ENCODE measurements at places on chromosomes 5 and 9.
A peak's percentile ranks its signal among the peaks of the same experiment; 100 is the strongest.

GRCh38 chr5:77232574-77233358 lies 22.3 kb downstream of the PDE8B start:
- DNase-seq, result no peak

- DNase-seq, result no peak
These were observed 461.5 kb downstream of the ANXA1 start for GRCh38 chr9:73613092-73613701.

- DNase-seq, result no peak
These were observed 24.0 kb downstream of the TMOD1 start for GRCh38 chr9:97525451-97525850.

- DNase-seq, result no peak
These were observed 1.6 kb upstream of the TGFBR1 start for GRCh38 chr9:99103054-99103895.

- no peak for DNase-seq
These were observed 96.7 kb upstream of the MAMDC2 start for GRCh38 chr9:69946800-69947437.

- no peak for DNase-seq
These were observed at the start of gene PLEKHG4B for GRCh38 chr5:91556-92263. PLEKHG4B (plus strand) TSS chr5:92168; CDS start chr5:92232, 64 bp downstream.

- DNase-seq, result no peak
These were observed 327.2 kb upstream of the NREP start for GRCh38 chr5:112084149-112084548.

- no peak for DNase-seq
These were observed 378.3 kb downstream of the KCTD16 start for GRCh38 chr5:144548936-144549335.

GRCh38 chr5:138668451-138669380 lies 84.5 kb upstream of the CTNNA1 start:
- peak; percentile 10 for DNase-seq

GRCh38 chr5:73686912-73687311 lies 60.9 kb downstream of the ARHGEF28 start:
- no peak for DNase-seq

DNA sequence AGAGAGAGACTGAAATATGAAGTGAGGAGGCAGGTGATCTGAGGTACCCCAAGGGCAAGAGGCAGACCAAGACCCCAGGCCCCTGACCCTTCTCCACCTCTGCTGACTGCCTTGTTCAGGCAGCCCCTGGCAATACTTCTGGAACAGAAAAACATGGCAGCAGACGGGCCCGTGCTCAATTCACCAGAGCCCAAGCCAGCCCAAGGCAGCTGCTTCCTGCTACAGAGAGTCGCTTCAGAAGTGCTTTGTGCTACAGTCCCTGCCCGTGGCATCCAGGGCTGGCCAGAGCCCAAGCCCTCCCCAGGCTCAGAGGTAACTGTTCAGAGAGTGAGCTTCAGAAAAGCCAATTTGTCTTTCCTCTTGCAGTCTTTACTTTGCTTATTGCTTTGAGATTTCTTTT lies 151.4 kb upstream of the FSTL4 start:
- no peak for DNase-seq

- no peak for DNase-seq
These were observed 53.2 kb downstream of the ZNF474 start for GRCh38 chr5:122182491-122182921.

GRCh38 chr9:100720922-100721321 lies 143.0 kb downstream of the CAVIN4 start:
- no peak for DNase-seq

- no peak for DNase-seq
These were observed 91.2 kb upstream of the ERBIN start for GRCh38 chr5:65835191-65835590.

- peak; percentile 30 for DNase-seq
These were observed 15.5 kb downstream of the AKNA start for GRCh38 chr9:114371973-114372917.

GRCh38 chr5:64166201-64166959 lies 737 bp downstream of the RNF180 start:
- DNase-seq, result no peak

- DNase-seq, result no peak
These were observed 110.1 kb downstream of the MED27 start for GRCh38 chr9:131969469-131969989.

GRCh38 chr5:25160891-25161290 lies 516.1 kb upstream of the CDH10 start:
- no peak for DNase-seq

DNA sequence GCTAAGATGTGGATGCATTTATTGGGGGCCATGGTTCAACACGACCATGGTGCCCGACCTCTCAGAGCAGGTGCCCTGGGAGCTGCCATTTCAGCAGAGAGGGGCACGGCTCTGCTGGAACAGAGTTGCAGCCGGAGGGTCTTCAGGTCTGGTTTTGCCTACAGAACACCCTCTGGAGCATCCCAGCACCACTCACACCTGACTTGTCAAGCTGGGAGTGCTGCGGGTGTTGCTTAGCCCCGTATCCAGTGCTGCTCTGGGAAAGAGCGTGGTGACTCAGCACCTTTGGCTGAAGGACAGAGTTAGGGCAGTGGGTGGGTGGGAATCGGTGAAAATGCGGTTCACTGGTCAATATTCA lies 36.5 kb upstream of the IRX4 start:
- DNase-seq, result no peak

DNA sequence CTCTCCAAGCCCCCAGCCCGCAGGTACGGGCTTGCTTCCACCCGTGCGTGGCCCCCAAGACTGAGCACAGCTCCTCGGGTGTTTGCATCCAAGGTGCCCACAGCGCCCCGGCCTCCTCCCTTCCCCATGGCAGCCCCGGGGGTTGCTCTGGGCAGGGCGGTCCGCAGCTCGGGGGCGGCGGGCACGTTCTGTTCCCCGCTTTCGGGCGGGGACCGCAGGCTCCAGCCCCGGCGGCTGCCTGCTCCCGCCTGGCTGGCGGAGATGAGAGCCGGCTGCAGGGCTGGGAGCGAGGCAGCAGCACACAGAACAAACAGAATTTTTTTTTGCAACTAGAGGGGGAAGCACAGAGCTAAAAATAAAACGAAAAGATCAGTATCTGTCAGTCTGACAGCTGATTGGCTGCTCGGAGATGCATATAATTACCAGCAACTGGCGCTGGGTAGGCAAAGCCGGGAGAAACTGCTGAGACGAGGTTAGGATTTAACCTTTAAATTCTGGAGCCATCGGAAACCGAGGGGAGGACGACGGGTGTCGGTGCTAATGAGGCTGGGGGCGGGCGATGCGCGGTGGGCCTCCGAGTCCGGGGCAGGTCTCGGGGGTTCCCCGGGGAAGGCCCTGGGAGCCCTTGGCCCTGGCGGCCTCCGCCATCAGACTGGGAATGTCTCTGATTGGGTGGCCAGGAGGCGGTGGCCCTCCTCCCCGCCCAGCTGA lies 142.7 kb upstream of the IER5L start:
- peak; percentile 17 for DNase-seq

- DNase-seq, result no peak
These were observed 89.7 kb downstream of the DAP start for GRCh38 chr5:10671041-10672008.

DNA sequence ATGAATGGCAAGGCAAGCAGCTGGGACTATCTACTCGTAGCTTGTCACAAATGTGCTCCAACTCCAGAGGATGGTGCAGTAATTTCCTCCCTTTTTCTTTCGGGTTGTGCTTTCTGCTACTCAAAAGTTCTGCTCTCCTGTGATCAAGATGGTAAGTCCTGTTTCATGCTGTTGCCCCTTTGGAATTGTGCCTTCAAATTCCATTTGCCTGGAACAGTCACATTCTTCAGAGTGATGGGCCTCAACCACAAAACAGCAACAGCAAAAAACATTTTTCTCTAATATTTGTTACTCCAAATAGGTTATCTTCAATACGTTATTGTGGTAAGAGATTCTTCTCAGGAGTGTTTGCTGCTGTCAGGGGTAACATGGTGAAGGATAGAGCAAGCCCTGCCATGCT lies 209.3 kb downstream of the PALM2AKAP2 start:
- no peak for DNase-seq

- no peak for DNase-seq
These were observed 99.9 kb downstream of the SSBP2 start for GRCh38 chr5:81650987-81651386.

DNA sequence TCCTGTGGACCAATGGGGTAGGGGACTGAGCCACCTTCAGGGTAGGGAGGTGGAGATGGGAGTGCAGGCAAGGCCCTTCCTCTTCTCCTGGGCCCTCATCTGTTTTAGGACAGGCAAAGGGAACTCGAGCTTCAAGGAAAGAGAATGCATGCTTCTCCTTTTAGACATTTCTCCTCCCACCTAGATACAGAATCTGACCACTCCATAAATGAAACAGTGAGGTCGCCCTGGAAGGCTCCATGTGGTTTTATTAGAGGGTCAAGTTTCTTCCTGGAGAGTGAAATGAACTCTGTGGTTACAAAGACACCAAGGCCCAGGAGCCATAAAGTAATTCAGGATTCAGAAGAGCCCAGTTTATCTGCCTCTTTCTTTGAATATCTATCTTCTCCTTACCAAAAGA lies 14.9 kb downstream of the LHFPL2 start:
- DNase-seq, result no peak

Data from stimulated activated CD8-positive, alpha-beta memory T cell treated with anti-CD3 and anti-CD28 coated beads, Interleukin-7, amount 100 ng/mL, for 4 hours (primary cell).